Renal cortical epithelial cell (primary cell): ENCODE measurements at places on chromosomes 11 and 22. TPM values are rescaled to one million over a fixed set of nuclear protein-coding genes. Genes with fewer than 3 reads are reported as not detected.

C22orf31 gene
- not detected in 2 replicates for total RNA-seq

SEC14L3 gene
- not detected in 2 replicates for total RNA-seq

GRCh38 chr11:32176223-32176934 lies 85.5 kb downstream of the RCN1 start:
- DNase-seq: peak; percentile 74

- DNase-seq: peak; percentile 91
These were observed at the start of gene B4GAT1 for GRCh38 chr11:66347425-66348276. B4GAT1 (minus strand) TSS chr11:66347629; CDS start chr11:66347545, 84 bp downstream.

GRCh38 chr22:20127318-20127868 lies 4.2 kb upstream of the ZDHHC8 start:
- no peak for DNase-seq

DNA sequence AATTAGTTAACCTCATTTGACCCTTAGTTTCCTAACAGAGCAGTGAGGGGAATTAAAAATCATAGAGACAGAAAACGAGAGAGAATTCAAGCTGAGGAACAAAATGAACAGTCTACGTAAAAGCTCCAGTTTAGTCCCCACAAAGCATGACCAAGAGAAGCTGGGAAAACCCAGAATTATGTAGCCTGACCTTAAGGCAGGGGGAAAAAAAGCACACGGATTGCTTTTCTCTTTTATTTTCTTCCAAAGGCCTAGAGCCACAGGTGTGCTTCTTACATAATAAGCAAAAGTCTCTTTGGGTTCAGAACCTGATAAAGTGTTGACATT lies 514 bp upstream of the AMBRA1 start:
- peak; percentile 31 for DNase-seq

- DNase-seq: peak; percentile 15
These were observed 783 bp upstream of the SLC35C1 start for GRCh38 chr11:45803971-45804760.

DNA sequence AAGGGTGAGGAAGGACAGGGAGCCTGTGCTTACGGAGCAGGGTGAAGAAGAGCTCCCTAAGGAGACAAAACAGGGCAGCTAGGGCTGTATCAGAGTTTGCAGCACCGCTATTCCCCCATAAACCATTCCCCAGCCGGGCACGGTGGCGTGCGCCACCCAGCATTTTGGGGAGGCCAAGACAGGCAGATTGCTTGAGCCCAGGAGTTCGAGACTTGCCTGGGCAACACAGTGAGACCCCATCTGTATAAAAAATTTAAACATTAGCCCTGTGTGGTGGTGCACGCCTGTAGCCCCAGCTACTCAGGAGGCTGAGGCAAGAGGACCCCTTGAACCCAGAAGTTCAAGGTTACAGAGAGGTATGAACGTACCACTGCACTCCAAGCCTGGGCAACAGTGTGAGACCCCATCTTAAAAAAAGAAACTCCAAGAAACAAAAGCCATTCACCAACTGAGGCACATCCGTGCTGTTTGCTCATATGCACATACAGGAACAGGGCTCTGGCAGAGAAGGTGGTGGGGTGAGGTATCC lies 4.7 kb downstream of the GAL3ST1 start:
- no peak for DNase-seq
